ENCODE measurements at places on chromosomes 12 and 14. TPM values are rescaled to one million over a fixed set of nuclear protein-coding genes. Genes with fewer than 3 reads are reported as not detected.

GRCh38 chr12:5577211-5577612 lies 145.3 kb downstream of the NTF3 start:
- DNase-seq: no peak

DNA sequence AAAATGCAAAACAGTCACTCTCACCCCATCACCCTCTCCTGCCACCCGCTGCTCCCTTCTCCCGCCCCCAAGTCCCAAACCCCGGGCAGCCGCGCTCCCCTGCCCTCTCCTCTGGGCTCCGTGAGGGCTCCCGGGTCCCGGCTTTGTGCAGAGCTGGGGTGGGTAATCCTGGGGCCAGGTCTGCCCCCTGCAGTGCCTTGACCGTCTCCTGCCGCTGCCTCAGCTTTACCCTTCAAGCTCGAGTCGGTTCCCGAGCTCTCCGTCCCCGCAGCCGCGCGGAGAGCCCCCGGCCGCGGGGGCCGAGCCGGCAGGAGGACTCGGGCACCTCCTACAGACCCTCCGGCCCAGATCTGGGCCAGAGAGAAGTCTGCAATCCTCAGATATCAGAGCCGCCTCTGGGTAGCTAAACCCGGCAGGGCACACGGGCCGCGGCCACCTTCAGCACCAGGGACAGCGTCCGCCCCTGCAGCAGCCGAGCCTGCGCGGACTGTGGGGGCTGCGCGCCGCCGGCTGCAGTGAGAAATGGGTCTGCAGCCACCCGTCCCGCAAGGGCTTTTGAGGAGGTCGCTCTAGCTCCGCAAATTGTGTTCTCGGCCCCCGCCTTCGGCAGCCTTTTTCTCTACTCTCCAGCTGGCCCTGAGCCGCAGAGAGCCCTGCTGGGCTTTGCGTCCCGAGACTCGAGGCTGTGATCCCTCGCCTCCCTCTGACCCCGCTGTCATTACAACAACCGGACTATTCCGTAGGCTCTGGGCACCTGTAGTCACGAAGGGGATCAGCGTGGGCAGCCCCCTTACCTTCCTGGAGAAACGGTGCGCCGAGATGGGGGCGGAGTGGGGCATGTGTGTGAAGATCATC lies 1.2 kb downstream of the PRMT8 start:
- no peak for DNase-seq

DNA sequence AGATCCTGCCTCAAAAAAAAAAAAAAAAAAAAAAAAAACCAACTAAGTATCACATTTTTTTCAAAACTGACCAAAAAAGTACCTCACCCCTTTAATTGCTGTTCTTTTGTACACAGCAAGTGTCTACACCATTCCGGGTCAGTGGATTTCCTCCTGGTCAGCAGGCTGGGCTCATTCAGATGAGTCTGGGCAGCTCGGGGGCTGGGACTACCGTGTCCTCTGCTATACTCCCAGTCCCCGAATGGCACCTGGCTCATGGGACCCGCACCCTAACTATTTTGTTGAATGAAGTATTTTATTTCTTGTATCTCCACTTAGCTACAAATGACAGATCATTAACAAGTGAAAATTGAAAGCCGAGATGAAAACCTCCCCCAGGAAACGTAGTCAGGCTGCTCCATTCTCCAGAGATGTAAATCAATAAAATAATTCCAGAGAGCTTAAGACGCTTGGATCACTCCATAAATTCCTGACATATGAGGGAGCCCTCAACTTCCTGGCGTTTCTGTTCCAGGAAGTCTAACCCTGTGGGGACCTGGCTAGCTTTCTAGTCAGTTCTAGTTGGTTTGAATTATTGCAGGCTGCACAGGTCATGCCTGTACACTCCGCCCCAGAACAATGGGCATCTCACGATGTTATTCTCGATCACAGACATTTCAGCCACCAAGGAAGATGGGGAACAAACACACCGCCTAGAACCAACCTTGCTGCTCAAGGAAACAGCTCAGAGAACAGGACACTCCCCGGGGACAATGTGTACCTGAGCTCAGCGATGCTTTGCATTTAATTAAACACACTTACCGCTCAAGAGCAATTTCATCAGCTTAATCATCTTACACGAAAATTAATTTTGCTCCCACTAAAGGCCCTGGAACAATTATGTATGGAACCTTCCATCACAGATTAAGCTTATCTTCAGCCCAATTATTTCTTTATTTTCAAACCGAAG lies 76.3 kb downstream of the RIMBP2 start:
- peak; percentile 37 for DNase-seq

GRCh38 chr12:2084553-2085296 lies 31.9 kb downstream of the CACNA1C start:
- DNase-seq: no peak

DNA sequence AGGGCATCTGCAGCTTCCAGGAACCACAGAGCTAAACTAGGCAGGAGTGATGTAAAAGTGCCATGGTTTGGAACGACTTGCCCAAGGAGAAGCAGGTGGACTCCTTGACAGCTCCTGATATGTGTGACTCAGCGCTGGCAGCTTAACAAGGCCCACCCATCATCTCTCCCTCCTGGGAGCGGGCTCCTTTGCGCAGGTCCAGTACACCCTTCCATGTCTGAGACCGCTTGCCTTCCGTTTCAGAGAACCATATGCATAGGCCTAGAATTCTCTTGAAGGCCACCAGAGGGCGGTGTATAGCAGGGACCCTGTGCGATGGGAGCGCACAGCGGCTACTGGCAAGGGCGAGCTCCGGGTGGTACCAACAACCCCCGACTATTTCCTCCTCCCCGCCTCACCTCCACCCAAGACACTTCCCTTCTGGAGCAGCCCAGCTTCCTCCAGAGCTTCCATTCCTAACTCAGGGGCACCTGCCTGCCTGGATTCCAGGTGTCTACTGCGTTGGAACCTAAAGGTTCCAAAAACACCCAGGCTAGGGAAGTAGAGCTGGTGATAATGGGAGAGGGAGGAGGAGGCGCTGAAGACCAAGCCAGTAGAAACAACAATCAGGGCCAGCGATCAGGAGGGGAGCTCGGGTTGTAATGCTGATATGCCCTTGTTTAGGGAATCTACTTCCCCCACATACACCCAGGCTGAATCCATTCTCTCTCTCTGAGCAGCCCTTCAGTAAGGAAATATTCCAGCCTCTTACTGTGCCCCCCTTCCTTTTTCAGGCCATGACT lies 6.3 kb downstream of the DHH start:
- no peak for DNase-seq

DNA sequence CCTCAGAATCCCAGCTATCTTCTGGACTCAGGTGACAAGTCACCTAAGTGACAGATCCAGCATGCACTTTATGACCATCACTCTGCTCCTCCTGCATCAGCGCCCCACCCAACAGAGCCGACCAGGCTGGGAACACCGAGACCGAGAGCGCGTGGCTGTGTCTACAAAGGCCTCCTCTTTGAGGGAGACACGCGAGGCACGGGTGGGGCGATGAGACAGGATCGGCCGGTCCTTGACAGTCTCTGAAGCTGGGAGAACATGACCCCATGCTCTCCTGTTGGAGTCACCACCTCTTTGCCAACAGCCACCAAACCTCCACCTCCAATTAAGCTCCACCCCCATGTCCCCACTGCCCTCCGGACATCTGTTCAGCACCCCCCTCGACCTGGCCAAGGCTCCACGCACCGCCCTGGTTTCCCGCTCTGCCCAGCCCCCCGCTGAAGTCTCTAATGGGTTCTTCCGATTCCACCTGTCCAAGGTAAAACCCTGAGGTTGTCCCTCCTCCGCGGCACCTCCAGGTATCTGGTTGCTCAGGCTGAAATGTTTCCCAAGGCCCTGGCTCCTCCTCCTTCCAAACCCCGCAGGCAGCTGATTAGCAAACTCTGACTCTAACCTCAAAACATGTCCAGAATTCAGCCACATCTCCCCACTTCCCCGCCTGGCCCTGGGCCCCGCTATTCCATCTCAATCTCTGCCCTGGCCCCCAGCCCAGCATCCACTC lies 31.5 kb downstream of the HSP90AA1 start:
- no peak for DNase-seq

- DNase-seq: no peak
These were observed 473.0 kb downstream of the PCNX1 start for GRCh38 chr14:71380271-71380670.

DNA sequence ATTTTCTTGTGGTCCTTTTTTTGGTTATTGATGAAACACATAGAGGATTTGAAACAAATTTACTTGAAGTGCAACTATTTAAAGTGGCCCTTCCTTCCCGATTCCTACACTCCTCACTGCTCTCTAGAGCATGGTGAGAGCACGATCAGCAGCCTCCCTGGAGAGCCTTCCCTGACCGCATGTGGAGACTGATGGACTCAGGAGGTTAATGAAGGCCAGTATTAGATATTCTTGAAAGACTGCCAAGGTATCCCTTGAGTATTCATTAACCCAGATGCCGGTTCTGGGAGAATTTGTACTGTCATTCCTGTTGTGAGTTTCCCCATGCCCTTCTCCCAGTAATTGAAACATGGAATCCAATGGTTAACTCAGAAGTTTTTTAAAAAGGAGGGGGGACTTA lies 102.8 kb upstream of the FGD4 start:
- DNase-seq: no peak

DNA sequence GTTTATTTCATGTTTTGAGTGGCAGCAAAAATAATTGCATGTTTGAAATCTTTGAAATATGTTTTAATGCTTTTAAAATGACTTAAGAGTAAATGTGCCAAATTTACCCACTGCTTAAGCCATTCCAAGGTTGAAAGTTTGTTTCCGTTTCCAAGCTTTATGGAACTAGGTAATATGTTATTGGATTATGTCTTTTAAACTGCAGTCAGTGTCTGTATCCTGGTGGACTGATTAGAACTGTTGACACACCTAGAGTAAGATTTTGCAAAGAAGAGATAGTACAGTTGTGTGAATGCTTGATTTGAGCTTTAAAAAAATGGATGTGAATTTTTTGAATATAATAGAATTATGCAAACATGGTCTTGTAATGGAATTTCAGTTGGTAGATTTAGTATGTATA lies 135.1 kb downstream of the DERA start:
- DNase-seq: no peak

GRCh38 chr12:27462851-27463250 lies 16.3 kb downstream of the SMCO2 start:
- DNase-seq: no peak

DNA sequence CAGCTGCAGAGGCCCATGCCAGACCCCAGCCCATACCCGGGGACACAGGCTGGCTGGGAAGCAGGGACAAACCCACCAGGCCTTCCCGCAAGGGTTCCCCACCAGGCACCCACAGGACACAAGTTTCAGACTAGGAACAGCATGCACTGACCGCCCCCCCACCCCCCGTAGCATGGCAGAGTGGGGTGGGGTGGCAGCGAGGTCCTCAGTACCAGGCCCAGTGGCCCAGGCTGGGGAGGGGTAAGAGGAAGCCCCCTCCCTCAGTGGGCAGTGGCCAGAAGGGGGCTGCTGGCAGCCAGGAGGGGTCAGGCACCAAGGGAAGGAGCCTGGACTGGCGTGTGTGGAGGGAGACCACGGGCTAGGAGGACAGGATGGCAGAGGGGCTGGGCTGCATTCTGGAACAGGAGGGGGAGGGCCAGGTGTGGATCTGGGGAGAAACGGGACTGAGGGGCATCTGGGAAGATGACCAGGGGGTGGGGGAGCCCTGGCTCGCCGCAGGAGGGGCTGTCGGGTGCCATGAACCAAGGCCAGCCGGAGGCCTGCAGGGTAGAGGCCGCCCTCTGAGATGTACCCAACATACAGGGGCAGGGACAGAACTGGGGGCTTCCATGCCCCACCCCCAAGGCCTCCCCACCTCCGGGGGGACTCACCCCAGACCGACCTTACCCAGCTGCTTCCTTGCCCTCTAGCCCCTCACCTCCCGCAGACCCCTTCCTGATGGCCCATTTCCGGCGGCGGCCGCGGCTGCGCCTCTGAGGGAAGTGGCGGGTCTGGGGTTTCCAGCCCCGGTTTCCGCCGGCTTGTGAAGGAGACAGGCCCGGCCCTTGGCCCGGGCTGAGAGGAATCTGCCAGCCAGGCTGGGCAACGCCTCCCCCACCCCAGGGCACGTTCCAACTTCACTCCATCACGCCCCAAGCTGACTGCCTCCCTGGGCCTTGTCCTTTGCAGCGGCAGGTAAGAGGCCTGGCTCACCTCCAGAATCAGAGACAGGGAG lies 5.6 kb upstream of the JAG2 start:
- no peak for DNase-seq

- no peak for DNase-seq
These were observed 33.1 kb downstream of the CD9 start for GRCh38 chr12:6233121-6233971.

DNA sequence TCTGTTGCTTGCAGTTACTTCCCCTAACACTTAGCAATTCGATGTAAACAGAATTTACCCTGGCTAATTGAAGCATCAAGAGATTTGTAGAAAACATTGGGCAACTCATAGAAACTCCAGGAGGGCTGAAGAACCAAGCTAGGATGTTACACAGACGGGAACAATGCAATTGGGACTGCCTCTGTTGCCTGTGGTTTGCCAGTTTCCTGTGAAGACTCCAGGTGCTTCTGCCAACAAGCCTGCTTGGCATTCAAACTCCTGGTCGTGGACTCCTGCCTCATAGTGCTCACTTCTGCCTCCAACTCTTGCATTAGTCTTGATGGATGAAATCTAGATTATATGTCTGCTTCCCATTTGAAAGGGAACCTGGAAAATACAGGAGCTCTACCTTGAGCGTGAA lies 246.0 kb downstream of the BMP4 start:
- DNase-seq: no peak

DNA sequence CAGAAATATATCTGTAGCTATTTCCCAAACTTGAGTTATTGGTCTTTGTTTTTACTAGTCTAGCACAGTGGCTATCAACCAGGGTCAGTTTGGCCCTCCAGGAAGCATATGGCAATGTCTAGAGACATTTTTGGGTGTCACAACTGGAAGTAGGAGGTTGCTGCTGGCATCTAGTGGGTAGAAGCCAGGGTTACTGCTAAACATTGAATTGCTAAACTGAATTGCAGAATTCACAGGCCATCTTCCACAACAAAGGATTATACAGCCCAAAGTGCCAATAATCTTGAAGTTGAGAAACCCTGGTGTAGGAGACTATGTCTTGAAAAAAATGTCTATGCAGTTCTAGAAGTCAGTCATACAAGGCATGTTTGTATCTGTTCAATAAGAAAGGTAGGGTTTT lies 27.7 kb downstream of the ARHGAP5 start:
- DNase-seq: no peak

DNA sequence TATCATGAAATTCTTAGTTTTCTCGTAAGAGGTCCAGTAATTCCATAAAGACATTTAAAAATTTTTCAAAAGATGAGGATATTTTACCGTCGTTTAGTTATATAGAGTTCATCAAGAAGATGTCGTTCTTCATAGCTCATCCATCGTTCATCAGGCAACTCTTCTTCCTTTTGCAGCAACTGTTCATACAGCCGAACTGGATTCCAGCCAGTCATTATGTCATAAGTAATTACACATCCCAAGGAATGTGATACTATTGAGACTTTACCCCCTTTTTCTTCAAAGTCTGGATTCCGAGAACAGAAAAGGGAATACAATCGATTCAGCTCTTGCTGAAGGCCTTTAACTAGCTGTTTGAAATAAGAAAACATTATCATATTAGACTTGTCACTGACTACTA lies 90.3 kb downstream of the DDHD1 start:
- no peak for DNase-seq

- no peak for DNase-seq
These were observed 22.1 kb downstream of the FOXN3 start for GRCh38 chr14:89394972-89395371.

GRCh38 chr14:95467232-95467631 lies 49.2 kb downstream of the SYNE3 start:
- DNase-seq: no peak

The KRT82 gene
- total RNA-seq: not detected

The NDUFA12 gene
- 80.6 TPM for total RNA-seq

The CD163 gene
- total RNA-seq: 943 TPM

The IRAK3 gene
- total RNA-seq: 58.9 TPM

The CCDC177 gene
- total RNA-seq: not detected

The OTX2 gene
- not detected for total RNA-seq

The TTC6 gene
- total RNA-seq: not detected

The RPL10L gene
- not detected for total RNA-seq

Data from mesenteric fat pad (tissue), 1 donor.